ENCODE measurements at places on chromosomes 4 and X.

DNA sequence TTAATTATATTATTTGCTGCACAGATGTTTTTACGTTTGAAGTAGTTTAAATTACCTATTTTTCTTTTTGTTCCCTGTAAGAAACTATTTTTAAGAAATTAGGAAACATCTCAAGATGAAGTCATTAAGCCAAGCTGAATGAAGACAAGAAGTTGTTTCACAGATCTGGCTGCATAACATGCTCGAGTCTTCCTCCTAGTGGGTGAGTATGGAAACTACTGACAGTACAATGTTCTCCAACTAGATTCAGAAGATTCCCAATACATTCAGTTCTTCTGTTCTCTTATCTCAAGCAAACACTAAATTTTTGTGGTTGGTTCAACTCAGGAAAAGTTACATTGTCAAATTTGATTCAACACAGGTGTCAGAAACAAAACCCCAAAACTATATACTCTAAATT lies 256.8 kb upstream of the VCX start:
- peak; percentile 20 for DNase-seq

DNA sequence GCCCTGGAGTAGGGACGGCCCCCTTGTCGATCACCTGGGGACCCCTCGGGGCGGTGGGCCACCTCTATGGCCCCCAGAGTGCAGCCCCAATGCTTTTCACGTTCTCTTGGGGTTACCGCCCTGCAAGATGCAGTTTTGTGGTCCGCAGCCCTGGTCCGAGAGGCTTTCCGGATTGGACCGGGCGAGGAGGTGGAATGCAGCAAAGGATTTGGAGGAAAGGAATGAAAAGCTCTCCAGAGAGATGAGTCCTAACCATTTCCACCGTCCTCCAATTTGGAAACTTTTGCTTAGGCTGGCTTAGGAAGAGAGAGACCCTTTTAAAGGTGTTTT lies 601 bp downstream of the SLC25A43 start:
- DNase-seq: no peak

DNA sequence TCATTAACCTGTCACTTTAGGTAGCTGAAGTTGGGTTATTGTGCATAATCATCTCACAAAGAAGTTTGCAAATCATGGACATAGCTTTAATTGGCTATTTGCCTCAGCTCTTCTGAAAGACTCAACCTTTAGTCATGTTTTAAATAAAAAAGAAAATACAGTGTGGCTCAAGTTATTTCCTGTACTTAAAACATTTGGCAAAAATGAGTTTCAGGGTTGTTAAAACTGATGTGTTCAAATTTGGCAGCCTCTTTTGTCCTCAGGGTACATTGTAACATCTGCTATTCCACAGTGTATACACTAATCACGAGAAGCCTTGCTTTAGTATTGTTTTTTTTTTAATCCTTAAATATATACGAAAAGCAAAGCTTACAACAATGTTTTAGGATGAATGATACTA lies 31.5 kb upstream of the HPGD start:
- DNase-seq: no peak

- DNase-seq: no peak
These were observed 61.5 kb upstream of the MAGEB2 start for GRCh38 chrX:30153881-30154260.

- no peak for DNase-seq
These were observed 85.4 kb downstream of the DCHS2 start for GRCh38 chr4:154406018-154406795.

DNA sequence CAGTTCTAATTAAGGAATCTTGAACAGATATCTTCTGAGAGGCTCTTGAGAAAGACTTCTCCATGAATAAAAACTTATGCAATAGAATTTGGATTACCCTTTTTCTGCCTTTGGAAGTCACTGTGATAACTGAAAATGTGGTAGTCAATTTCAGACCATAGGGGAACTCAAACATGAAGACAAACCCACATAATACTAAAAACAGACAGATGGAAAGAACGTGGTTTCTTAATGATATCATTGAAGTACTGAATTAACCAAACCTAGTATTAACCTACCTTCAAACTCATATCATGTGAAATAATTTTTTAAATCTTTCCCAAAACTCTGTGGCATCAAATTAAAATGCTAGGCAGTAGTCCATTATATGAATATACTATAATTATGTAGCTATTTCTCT lies 153.5 kb downstream of the CAMK2D start:
- no peak for DNase-seq

DNA sequence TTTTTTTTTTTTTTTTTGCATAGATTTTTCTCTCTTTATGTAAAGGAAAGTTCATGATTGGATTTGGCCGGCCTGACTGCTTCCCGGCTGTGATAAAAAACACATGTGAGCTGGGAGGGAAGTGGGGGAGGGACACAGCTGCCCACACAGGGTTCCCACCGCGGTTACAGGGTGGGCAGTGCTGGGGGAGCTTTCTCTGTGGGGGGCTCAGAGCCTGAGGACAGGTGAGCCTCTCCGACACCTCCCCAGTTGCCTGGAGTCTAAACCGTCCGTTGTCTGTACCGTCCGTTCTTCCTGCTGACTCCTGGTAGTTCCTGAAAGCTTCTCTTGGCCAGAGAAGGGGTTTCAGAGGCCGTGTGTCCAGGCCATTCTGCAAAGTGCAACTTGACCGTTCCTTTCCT lies 21.8 kb downstream of the SHOX start:
- DNase-seq: no peak

DNA sequence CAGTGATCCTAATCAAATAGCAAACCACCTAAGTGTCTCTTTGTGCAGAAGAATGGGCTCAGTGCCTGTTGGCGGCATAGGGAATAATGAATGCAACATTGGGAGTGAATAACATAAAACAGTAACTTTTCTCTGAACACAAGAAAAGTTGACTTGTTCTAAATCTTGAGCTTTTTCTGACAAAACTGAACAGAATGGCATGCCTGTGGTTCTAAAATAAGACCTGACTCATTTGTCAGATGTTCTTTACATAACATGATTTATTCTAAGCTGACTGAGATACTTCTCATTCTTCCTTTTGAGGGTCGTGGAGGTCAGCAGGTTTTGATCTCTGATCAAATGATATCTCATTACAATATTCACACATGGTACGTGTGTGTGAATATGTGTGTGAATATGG lies 165.4 kb upstream of the WDR1 start:
- no peak for DNase-seq

GRCh38 chrX:142238536-142238935 lies 33.4 kb upstream of the MAGEC2 start:
- DNase-seq: no peak

GRCh38 chr4:66591968-66592367 lies 921.7 kb upstream of the EPHA5 start:
- DNase-seq: no peak

- no peak for DNase-seq
These were observed 20.2 kb downstream of the ZCCHC13 start for GRCh38 chrX:74324131-74324530.

- no peak for DNase-seq
These were observed 2068.9 kb downstream of the PCDH7 start for GRCh38 chr4:32789026-32789608.

- no peak for DNase-seq
These were observed 61.9 kb upstream of the LAS1L start for GRCh38 chrX:65596270-65597034.

- no peak for DNase-seq
These were observed 43.1 kb upstream of the SETD7 start for GRCh38 chr4:139599076-139599475.

DNA sequence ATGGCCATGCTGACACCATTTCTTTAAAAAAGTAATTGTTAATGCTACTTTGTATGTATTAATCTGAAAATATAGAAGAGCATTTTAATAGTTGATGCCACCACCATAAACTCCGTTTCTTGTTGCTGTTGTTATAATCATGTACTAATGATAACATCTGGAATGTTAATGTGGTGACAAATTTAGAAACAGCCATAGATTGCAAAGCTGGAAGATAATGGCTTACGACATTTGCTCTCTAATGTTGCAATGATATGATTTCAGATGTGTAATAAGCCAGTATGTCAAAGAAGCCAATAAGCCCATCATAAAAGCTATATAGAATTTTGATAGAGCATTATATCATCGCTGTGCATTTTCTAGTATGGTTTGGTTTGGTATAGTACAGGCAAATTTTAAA lies 579.4 kb upstream of the ZFP42 start:
- no peak for DNase-seq

Data from SK-N-SH (cell line).